ENCODE measurements at places on chromosomes 4 and X. TPM values are rescaled to one million over a fixed set of nuclear protein-coding genes. Genes with fewer than 3 reads are reported as not detected.
A peak's percentile ranks its signal among the peaks of the same experiment; 100 is the strongest.

FHDC1 gene
- 1.1 TPM for total RNA-seq

RBM46 gene
- total RNA-seq = not detected

DDX60 gene
- total RNA-seq = 31.6 TPM

CFP gene
- 3.1 TPM for total RNA-seq

ADGRG4 gene
- not detected for total RNA-seq

CCNQ gene
- 16.2 TPM for total RNA-seq

CLDN22 gene
- total RNA-seq = not detected

C4orf50 gene
- 0.26 TPM for total RNA-seq

VEGFC gene
- total RNA-seq = 4.4 TPM

HDAC6 gene
- 90.8 TPM for total RNA-seq

GRCh38 chr4:184598753-184599491 lies 50.3 kb downstream of the CASP3 start:
- no peaks in the 10 kb centered on the region for H3K27me3 ChIP-seq
- H3K36me3 ChIP-seq = no peaks in the 10 kb centered on the region
- no peaks in the 10 kb centered on the region for H3K4me1 ChIP-seq

GRCh38 chrX:40093586-40093985 lies 4.2 kb downstream of the BCOR start:
- no peaks in the 10 kb centered on the region for H3K27me3 ChIP-seq
- no peak overlapping the region for H3K4me3 ChIP-seq
- no peaks in the 10 kb centered on the region for H3K36me3 ChIP-seq
- no peak for DNase-seq
- H3K27ac ChIP-seq = no peak overlapping the region

- DNase-seq = no peak
- H3K4me3 ChIP-seq = no peak overlapping the region
- H3K4me1 ChIP-seq = no peaks in the 10 kb centered on the region
- H3K27me3 ChIP-seq = no peaks in the 10 kb centered on the region
Measured at GRCh38 chr4:100079264-100079663, 111.0 kb downstream of the DDIT4L start.

DNA sequence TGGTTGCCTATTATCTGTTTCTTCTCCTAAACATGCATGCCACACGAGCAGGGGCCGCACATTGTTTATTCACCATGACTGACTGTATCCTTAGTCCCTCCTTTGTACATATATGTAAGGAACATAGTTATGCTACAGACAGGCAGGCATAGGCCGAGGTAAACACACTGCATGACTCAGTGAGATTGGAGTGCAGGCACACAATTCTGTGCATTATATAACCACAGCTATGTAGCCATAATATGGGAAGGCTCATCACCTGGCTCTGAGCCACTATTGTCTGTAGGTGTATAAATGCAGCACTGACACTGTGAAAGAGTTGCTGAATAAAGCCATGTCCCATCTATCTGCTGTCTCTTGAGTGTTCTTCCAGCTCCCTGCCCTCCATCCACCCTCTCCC lies 431.6 kb downstream of the IDS start:
- no peaks in the 10 kb centered on the region for H3K36me3 ChIP-seq
- DNase-seq = no peak
- H3K4me1 ChIP-seq = no peaks in the 10 kb centered on the region
- H3K27me3 ChIP-seq = no peaks in the 10 kb centered on the region
- no peak overlapping the region for H3K4me3 ChIP-seq

DNA sequence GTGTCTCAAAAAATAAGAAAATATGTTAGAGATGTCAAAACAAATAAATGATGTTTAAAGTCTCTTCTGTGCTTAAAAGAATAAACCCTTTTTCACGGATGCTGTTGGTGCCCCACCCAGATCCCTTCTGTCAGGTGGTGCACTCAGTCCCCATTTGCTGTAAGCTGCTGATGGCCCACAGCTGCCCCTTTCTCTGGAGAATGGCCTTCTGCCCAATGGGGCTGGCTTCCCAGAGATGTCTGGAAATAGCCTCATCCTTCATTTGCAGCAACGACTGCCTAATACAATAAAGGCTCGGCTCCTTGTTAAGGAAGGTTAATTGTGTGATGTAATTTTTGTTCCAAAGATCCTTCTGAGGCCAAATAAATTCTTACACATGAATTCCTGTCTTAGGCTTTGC lies 31.8 kb downstream of the ETNPPL start:
- no peaks in the 10 kb centered on the region for H3K27me3 ChIP-seq
- no peak overlapping the region for H3K4me3 ChIP-seq
- no peak for DNase-seq
- H3K4me1 ChIP-seq = no peaks in the 10 kb centered on the region
- H3K36me3 ChIP-seq = no peaks in the 10 kb centered on the region

DNA sequence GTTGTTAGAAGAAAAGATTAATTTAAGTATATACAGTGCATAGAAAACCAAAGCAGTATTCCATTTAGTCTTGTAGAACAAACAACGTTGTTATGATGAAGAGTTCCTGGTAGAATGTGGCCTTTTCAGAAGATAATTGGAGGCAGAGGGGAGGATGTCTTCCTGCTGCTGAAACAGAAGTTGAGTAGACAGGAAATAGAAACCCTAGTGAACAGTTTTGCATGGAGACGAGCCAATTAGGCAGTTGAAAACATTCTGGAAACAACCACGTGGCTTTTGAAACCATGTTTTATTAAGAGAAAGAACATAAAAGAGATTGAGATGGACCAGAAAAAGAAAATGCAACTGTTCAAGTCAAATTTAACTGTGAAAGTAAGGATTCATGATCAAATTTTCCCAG lies 325.2 kb downstream of the CAMK2D start:
- H3K36me3 ChIP-seq = no peaks in the 10 kb centered on the region
- no peak overlapping the region for H3K4me3 ChIP-seq
- H3K4me1 ChIP-seq = peaks cover 4% of the 10 kb centered on the region
- no peak overlapping the region for H3K27ac ChIP-seq
- no peaks in the 10 kb centered on the region for H3K27me3 ChIP-seq
- peak; percentile 52 for DNase-seq

GRCh38 chr4:181364504-181364903 lies 878.7 kb upstream of the TENM3 start:
- no peaks in the 10 kb centered on the region for H3K36me3 ChIP-seq
- DNase-seq = no peak
- H3K27me3 ChIP-seq = no peaks in the 10 kb centered on the region

- no peak for DNase-seq
- H3K27ac ChIP-seq = no peak overlapping the region
- no peaks in the 10 kb centered on the region for H3K4me1 ChIP-seq
- H3K27me3 ChIP-seq = no peaks in the 10 kb centered on the region
- no peaks in the 10 kb centered on the region for H3K36me3 ChIP-seq
- H3K4me3 ChIP-seq = no peak overlapping the region
Measured at GRCh38 chr4:156378033-156378665, 424.5 kb upstream of the CTSO start.

DNA sequence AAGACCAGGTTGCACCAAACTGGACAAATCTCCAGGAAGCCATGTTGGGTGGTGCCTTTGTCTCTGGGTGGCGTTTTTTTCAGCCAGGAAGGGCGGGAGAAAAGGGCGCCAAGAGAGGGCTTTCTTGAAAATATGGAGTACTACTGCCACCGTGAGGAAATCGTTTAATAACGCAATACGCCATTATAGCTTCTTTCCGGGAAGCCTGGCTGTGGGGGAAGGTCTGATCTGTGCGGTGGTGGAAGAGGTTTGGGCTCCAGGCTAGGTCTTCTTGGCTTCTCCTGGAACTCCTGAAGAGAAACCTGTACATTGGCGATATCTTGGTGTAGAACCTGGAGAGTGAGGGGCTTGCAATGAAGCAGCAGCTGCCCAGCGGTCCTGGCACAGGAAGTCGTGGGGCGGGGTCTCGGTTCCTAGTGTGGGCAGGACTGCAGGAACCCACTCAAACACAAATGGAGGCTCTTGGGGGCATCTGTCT lies 202.7 kb downstream of the OR13H1 start:
- no peaks in the 10 kb centered on the region for H3K4me1 ChIP-seq
- H3K4me3 ChIP-seq = peak overlapping the region; percentile 29
- peak; percentile 87 for DNase-seq

DNA sequence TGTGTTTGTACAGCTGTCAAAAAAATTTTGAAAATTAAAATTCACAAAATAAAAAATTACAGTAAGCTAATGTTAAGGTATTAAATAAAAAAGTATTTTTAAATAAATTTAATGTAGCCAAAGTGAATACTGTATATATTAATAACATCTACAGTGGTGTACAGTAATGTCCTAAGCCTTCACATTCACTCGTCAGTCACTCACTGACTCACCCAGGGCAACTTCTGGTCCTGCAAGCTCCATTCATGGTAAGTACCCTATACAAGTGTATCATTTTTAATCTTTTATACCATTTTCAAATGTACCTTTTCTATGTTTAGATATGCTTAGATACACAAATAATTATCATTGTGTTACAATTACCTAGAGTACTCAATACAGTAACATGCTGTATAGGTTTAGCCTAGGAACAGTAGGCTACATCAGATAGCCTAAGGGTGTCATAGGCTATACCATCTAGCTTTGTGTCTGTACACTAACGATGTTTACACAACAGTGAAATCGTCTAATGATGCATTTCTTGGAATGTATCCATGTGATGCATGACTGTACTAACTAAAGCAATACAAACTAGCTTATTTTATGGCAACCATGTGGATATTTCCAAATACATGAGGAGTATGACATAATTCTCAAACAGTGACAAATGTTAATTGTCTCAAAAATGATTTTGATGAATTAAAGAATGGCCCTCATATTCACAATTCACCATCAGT lies 13.7 kb downstream of the DDX60 start:
- H3K27me3 ChIP-seq = no peaks in the 10 kb centered on the region
- H3K4me3 ChIP-seq = no peak overlapping the region
- H3K36me3 ChIP-seq = no peaks in the 10 kb centered on the region
- H3K27ac ChIP-seq = no peak overlapping the region
- no peak for DNase-seq

DNA sequence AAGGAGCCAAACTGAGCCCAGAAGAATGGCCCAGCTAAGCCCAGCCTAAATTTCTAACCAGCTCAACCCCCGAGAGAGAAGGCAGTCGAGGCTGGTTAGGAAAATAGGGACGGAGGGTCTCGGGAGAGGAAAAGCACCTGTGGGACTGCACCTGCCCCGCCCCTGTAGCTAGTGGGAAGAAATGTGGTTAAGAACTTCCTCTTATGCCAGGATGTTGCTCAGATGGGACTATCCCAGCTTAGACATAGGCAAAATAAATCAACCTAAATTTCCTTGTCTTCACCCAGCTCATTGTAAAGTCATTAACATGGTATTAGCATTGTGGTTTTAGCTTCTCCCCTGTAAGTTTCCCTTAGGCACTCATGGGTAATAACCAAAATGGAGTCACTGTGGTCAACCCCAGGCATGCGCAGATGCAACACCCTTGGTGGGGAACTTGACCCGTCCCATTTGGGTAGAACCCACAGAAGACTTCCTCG lies 86.8 kb downstream of the ZNF718 start:
- no peaks in the 10 kb centered on the region for H3K27me3 ChIP-seq
- no peak for DNase-seq
- no peaks in the 10 kb centered on the region for H3K36me3 ChIP-seq
- H3K27ac ChIP-seq = no peak overlapping the region
- peaks cover 2% of the 10 kb centered on the region for H3K4me1 ChIP-seq
- no peak overlapping the region for H3K4me3 ChIP-seq

DNA sequence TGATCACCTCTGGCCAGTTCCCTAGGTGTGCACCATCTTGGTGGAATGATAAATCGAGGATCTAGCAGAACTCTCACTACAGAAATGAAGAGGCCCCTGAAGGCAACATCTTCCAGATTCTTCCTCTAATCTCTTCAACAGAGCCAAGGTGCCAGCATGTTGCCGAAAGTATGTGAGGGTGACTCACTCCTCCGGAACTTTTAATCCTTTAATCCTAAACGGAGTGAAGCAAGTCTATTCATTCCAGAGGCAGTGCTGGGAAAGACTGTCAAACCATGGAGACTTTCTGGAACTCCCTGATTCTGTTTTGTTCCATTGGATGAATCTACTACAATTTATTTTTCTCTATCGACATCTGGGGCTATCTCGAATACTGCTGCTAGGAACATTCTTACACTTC lies 68.7 kb downstream of the SUPT20HL2 start:
- DNase-seq = no peak
- no peak overlapping the region for H3K27ac ChIP-seq
- peaks cover 1% of the 10 kb centered on the region for H3K4me1 ChIP-seq

- no peak for DNase-seq
- no peaks in the 10 kb centered on the region for H3K27me3 ChIP-seq
- no peak overlapping the region for H3K4me3 ChIP-seq
- no peaks in the 10 kb centered on the region for H3K4me1 ChIP-seq
- H3K36me3 ChIP-seq = no peaks in the 10 kb centered on the region
Measured at GRCh38 chr4:102328045-102328444, 17.2 kb downstream of the SLC39A8 start.

Measured in ovary (tissue), 10 donors.